ENCODE measurements at places on chromosomes 1 and 21. TPM values are rescaled to one million over a fixed set of nuclear protein-coding genes. Genes with fewer than 3 reads are reported as not detected.

DNA sequence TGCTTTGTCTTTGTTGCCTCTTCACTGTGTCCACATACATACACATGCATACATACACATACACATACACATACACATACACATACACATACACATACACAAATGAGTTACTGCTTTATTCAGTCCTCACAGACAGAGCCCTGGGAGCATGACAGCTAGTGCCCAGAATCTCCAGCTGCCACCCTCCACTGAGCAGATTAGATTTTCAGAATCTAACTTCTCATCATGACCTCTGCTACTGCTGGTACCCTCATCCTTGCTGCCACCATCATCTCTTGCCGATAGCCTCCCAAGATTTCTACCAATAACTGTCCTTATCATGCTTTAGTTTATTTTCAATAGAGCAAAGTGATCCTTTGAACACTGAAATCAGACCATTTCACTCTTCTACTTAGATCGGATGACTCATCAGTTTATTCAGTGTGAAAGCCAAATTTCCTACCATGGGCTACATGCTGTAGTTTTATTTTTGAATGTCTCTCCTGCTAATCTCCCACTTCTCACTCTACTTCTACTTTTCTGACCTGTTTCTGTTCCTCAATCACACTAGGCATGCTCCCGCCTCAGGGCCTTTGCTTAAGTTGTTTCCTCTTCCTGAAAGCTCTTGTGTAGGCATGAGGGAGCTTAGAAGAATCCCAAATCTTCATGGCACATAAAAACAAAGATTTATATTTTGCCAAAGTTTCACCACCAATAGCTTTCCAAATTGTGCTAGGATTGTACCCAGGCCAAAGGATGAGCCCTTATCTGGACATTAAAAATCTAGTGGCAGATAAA lies 43.0 kb downstream of the ATP6V1G3 start:
- no peaks in the 10 kb centered on the region for H3K27me3 ChIP-seq
- no peak overlapping the region for H3K4me3 ChIP-seq
- H3K4me1 ChIP-seq = no peaks in the 10 kb centered on the region
- DNase-seq = no peak
- no peaks in the 10 kb centered on the region for H3K36me3 ChIP-seq
- no peak overlapping the region for H3K27ac ChIP-seq

DNA sequence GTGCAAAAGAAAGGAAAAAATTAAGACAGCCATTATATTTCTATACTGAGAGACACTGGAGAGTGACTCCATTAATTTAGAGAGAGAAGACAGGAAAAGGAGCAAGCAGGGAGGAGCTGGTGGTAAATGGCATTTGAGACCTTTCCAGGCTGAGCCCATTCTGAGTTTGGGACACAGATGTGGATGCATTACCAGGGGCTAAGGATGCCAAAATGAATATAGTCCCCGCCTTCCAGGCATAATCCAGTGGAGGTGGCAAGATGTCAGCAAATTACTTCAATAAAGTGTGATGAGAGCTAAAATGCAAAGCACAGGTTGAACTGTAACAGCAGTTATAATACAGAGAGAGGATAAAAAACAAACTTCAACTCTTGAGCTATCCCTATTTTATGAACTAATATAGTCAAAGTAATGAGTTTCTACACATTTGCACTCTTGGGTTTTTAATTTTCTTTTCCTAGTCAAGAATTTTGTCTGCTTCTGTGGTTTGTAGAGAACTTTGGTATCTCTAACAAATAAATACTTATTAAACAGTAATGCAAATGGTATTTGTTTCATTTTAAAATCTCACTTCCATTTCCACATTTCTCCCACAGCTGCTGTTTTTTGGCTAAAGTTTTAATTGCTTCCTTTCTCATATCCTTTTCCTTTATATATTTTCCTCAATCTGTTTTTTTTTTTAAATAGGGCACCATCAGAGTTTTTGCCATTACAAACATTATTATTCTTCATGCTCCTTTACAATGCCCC lies 228.2 kb upstream of the KCNK2 start:
- DNase-seq = no peak
- H3K27me3 ChIP-seq = no peaks in the 10 kb centered on the region
- no peak overlapping the region for H3K27ac ChIP-seq
- no peaks in the 10 kb centered on the region for H3K4me1 ChIP-seq
- H3K4me3 ChIP-seq = no peak overlapping the region
- H3K36me3 ChIP-seq = no peaks in the 10 kb centered on the region

GRCh38 chr1:34693081-34693480 lies 61.8 kb upstream of the GJB5 start:
- no peaks in the 10 kb centered on the region for H3K36me3 ChIP-seq
- no peak overlapping the region for H3K4me3 ChIP-seq
- no peak for DNase-seq
- peaks cover 8% of the 10 kb centered on the region for H3K27me3 ChIP-seq
- H3K27ac ChIP-seq = no peak overlapping the region

GRCh38 chr1:72662918-72663317 lies 380.6 kb upstream of the NEGR1 start:
- DNase-seq = no peak
- no peaks in the 10 kb centered on the region for H3K36me3 ChIP-seq
- no peaks in the 10 kb centered on the region for H3K4me1 ChIP-seq
- H3K4me3 ChIP-seq = no peak overlapping the region

GRCh38 chr1:32201011-32201855 lies 838 bp downstream of the CCDC28B start:
- peak; percentile 63 for DNase-seq
- peak overlapping the region; percentile 87 for H3K27ac ChIP-seq
- peaks cover 51% of the 10 kb centered on the region for H3K4me1 ChIP-seq
- H3K27me3 ChIP-seq = no peaks in the 10 kb centered on the region

- no peak for DNase-seq
- peak overlapping the region; percentile 74 for H3K27ac ChIP-seq
- no peaks in the 10 kb centered on the region for H3K36me3 ChIP-seq
Observed at GRCh38 chr1:66374148-66374547, 159.8 kb upstream of the SGIP1 start.

DNA sequence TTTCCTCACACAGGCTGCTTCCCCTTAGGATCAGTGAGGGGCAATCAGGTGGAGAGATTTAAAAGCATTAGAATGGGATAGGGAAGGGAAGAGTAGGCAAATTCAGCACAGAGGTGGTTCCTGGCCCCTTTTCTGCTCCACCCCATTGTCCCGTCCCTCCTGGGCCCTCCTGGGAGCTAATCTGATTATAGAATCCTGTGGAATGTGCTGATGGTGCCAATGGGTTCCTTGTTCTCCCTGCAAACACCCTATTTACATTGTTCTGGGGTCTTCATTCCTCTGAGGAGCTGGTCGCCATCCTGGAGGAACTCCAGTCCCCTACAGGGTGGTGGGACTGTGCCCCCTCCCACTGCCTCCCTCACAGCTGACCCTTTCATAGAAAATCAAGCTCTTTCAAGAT lies 34.4 kb upstream of the LRP8 start:
- H3K4me3 ChIP-seq = no peak overlapping the region
- no peaks in the 10 kb centered on the region for H3K4me1 ChIP-seq
- no peaks in the 10 kb centered on the region for H3K36me3 ChIP-seq

Gene GJA8
- polyA plus RNA-seq = not detected

Gene HRNR
- polyA plus RNA-seq = not detected

Gene CLCA1
- polyA plus RNA-seq = 0.12 TPM
